Left cardiac atrium (tissue), 4 donors: ENCODE measurements at places on chromosomes 7 and 10.

DNA sequence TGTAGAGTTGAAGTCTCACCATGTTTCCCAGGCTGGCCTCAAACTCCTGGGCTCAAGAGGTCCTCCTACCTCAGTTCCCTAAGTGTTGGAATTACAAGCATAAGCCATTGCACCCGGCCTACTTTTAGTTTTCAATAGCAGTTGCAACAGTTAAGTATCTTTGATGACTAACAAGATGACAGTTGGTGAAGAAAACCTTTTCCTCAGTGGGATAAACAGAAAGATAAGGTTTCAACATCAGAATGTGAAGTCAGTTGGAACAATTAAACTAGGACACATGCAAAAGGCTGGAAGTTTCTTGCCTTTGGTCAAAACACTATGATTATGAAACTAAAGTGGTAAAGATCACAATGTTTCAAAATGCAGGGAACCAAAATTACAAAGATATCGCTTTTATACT, 169.2 kb downstream of the ZNF438 start:
- DNase-seq = no peak

DNA sequence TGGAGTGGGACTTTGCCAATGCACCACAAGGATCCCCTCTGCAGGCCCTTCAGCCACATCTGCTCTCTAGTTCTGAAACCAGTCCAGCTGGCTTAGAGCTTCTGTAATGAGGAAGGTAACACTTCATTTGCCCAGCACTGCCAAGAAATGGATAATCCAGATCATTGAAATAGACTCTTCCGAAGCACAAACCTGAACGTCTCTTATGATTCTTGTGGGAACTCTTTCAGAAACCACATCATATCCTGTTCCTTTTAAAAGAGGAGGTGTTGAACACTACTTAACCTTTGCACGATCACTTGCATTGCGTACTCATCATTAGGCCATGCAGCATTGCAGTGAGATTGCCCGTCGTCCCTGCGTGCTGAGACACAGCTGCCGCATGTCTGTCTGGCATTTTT, 25.8 kb upstream of the PLPP4 start:
- DNase-seq = no peak

DNA sequence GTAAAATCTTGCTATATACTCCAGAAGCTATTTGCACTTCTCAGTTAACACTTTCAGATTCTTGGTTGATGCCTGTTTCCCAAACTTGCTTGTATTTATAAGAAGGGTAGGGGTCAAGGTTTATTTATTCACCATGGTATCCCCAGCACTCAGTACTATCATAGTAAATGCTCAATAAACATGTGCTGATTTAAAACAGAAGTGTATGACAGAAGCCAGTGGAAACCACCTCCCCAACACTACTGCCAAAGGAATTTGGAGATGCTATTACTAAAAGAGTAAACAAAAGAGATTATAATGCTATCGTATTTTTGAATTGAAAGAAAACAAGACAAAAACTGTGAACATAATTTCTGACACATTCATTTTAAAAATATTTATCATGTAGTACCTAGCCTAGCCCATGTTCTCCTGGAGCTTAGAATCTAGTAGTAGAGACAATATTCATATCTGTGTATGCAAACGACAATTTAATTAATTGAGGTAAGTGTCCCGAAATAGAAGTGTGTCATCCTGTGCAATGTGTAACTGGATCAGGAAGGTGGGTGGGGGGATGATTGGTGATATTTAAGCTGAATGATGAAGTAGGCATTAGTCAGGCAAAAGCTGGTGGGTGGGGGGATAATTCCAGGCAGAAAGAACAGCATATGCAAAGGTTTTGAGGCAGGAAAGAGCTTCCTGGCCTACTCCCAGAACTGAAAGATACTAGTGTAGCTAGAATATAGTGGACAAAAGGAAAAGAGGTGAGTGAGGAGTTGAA, 77.5 kb downstream of the HGF start:
- no peak for DNase-seq

GRCh38 chr7:30232391-30232790, 52.0 kb upstream of the ZNRF2 start:
- no peak for DNase-seq

GRCh38 chr10:102274062-102274461, 28.7 kb downstream of the GBF1 start:
- DNase-seq = no peak

GRCh38 chr10:35578618-35578956, 26.6 kb upstream of the GJD4 start:
- no peak for DNase-seq

DNA sequence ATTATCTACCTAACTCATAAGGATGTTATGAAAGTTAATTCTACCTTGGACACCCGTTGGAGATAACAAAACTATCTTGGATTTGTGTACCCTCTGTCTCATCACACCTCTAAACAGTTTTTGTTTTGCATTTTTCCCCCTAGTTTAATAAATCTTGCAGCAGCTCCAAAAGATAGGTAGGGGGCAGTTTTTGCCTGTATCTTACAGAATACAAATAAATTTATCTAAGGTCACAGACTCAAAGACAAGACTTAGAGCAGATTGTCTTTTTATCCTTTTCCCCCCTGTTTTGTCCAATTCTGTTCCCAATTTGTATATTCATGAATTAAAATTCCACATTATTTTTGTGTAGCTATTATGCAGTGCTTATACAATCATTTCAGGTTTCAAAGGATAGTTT, 5.0 kb upstream of the SORCS1 start:
- DNase-seq = no peak

- DNase-seq = no peak
These were observed 52.0 kb downstream of the PTEN start for GRCh38 chr10:87915406-87915805.

- DNase-seq = peak; percentile 61
These were observed 24.4 kb upstream of the SMARCD3 start for GRCh38 chr7:151272877-151273276.

GRCh38 chr10:120700426-120700825, 150.7 kb upstream of the WDR11 start:
- no peak for DNase-seq

DNA sequence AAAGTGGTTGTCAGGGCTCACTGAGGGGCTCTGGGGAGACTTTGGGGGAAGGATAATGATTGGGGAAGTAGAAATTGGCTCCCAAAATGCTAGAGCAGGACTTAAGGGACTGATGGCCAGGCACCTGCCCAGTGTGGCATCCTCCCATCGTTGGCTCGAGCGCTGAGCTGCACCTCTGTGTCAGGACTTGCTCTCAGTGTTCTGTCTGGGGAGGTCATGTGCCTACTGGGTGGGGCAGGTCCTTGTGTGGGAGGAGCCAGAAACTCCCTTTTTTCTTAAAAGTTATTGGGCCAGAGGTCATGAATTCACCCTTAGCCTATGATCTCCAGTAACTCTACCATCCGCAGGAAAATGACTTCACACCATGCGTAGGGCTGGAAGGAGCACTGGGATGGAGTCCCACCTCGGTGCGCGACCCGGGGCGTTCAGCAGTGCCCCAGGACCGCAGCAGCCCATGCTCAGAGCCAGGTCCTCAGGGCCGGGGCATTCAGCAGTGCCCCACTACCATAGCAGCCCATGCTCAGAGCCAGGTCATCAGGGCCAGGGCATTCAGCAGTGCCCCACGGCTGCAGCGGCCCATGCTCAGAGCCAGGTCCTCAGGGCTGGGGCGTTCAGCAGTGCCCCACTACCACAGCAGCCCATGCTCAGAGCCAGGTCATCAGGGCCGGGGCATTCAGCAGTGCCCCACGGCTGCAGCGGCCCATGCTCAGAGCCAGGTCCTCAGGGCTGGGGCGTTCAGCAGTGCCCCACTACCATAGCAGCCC, 221.9 kb downstream of the EBF3 start:
- no peak for DNase-seq

GRCh38 chr10:115903845-115904244, 369.2 kb downstream of the GFRA1 start:
- no peak for DNase-seq

GRCh38 chr7:81743665-81744064, 26.2 kb downstream of the HGF start:
- no peak for DNase-seq

DNA sequence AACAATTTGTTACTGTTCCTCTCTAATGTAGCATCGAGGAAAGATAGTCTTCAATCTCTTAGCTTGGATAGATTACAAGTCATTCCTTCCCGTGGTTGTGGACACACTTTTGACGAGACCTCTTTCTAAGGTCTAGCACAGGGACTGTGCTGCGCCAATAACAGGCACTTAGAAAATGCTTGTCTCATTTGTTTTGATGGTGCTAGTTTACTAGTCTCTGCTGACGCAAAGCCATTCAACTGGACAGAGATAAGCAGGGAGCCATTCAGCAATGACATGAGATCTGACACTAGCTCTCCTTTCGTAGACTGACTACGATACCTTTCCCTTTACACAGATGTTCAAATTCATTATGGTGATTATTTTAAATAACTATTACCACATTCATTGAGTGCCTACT, 6.4 kb upstream of the JAZF1 start:
- no peak for DNase-seq

- DNase-seq = no peak
These were observed 72.7 kb downstream of the STK17A start for GRCh38 chr7:43655584-43655983.

DNA sequence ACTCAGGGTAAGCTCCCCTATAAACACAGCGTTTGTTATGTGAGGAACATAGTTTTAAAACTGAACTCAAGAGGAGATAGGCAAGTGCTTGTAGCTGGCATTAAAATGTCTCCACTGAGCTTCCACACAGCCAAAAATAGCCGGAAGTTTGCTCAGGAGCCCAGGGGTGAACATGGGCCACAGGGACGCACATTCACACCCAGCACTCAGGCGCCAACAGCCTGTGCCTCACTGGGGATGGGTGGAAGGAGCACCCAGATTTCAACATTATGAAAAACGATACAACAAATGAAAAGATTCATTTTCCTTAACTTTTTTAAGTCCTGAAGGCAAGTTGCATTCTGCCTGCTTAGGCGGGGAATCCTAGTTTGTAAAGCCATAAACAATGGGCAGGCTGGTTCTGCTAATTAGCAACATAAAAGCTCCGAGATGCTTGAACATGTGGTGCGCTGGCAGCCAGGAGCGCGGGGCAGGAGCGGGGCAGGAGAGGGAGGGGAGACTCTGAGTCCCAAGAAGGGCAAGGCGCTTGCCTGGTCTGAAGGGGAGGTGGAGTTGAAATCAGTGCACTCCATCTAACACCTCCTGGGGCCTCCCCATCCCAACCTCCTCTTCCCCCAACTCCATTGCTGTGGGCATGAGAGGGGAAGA, 235.9 kb downstream of the COBL start:
- DNase-seq = no peak

DNA sequence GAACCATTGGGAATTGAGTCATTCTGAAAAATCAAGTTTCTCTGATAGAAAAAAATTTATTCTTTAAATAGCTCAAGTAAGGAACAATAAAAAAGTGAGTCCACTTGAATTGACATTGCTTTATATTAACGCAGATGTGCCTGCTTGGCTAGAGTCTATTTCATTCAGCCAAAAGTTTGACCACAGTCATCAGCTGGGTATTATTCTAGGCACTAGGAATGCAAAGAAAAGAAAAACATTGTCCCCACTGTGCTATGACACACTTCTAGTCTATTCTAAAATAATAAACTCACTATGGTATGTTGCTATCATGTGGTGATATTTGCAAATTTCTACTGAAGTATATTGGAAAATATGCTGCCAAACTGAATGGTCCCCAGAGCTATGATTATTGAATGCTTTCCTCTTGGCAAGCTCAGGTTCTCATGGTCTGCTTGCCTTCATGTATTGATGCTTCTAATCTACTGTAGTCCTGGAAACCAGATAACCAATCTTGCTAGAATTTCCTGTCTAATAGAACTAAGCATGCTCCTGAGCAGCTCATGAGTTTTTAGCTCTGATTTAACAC, 8.3 kb downstream of the SFRP4 start:
- no peak for DNase-seq

- DNase-seq = no peak
These were observed 814 bp upstream of the GPAM start for GRCh38 chr10:112184379-112184778.

DNA sequence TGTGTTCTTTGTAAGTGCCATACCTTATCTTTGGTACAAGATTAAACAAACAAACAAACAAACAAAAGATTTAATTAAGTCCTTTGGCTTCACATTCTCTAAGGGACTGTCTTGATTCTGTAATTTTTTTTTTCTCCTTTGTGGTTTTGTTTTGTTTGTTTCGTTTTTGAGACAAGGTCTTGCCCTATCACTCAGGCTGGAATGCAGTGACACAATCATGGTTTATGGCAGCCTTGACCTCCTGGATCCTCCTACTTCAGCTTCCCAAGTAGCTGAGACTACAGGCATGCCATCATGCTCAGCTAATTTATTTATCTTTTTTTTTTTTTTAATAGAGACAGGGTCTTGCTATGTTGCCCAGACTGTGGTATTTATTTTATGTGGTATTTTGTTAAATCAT, 165.8 kb downstream of the LRRC4 start:
- no peak for DNase-seq

DNA sequence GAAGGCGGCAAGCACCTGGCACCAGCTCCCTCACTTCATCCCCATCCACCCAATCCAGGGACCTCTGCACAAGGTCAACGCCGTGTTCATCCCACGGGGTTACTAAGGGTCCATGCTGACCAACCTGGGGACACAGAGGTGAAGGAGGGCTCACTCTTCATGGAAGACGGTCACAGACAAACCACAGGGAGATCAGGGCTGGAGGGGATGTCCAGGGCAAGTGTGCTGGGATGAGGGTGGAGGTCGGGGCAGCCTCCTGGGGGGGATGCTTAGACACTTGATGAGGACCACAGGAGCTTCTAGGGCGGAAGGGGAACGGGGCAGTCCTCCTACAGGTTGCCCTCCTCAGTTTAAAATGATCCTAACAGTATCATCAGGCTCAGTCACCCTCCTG, 46.7 kb downstream of the FAM53B start:
- DNase-seq = peak; percentile 8

GRCh38 chr7:22725585-22725984, 1.4 kb upstream of the IL6 start:
- no peak for DNase-seq

GRCh38 chr10:11598712-11599397, 12.6 kb downstream of the USP6NL start:
- DNase-seq = no peak

- no peak for DNase-seq
These were observed 72.0 kb upstream of the KCTD7 start for GRCh38 chr7:66556549-66557213.

DNA sequence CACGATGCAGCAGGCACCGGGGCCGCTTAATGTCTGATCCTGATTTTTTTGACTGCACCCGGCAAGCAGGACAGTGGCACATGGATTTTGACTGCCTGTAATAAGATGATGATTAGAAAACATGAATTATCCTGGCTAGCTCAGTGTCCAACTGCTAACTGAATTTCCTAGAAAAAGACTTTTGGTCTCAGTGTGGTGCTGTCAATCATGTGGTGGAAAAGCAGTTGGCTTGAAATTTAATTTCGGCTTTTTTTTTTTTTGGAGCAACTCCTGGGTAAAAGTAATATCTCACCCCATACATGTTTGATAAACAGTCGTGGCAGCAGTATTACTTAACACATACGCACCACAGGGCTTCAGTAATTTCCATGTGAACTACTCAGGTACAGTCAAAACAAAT, 227.7 kb downstream of the FANK1 start:
- DNase-seq = no peak

DNA sequence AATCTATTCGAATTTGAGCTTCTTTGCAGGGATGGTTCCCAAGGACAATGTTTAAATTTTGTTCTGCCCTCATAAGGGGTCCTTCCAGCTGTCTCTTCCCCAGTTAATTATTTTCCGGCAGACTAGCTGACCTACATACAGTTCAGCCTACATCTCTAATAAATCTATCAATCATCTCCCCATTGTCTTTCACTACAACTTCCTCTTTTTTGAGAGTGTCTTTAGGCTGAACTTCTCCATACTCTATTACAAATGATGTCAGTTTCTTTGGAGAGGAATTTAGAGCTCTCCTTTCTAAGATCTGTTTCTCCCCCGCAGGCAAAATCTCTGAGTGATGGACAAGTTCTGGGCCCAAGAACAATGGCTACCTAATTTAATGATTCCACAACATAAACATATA, 122.2 kb downstream of the PCLO start:
- DNase-seq = no peak
